Tongue (tissue), 3 donors: ENCODE measurements at places on chromosomes 13 and 19. TPM values are rescaled to one million over a fixed set of nuclear protein-coding genes. Genes with fewer than 3 reads are reported as not detected.
A peak's percentile ranks its signal among the peaks of the same experiment; 100 is the strongest.

GRCh38 chr19:11194656-11195558 is 2.4 kb downstream of the KANK2 start:
- DNase-seq = peak; percentile 88

Gene MISP
- total RNA-seq = 2.9 TPM

- no peak for DNase-seq
These were observed 77.9 kb downstream of the GNG7 start for GRCh38 chr19:2624537-2625091.

- no peak for DNase-seq
These were observed 20.6 kb downstream of the OR10H3 start for GRCh38 chr19:15758379-15758778.

DNA sequence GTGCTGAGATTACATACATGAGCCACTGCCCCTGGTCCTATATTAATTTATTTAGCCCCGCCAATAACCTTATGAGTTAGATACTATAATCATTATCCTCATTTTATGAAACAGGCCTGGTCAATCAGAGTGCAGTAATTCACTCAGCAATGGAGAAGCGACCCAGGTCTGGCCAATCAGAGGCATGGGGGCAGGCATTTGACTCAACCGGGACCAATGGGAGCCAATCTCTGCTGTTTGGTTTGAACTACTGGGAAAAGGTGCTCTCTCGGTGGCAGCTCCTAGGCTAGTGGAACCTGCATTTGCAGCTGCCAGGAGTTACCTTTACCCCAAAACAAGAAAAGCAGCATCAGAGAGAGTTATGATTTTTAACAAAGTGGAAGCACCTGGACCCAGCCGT is 6.6 kb downstream of the SIRT2 start:
- no peak for DNase-seq

DNA sequence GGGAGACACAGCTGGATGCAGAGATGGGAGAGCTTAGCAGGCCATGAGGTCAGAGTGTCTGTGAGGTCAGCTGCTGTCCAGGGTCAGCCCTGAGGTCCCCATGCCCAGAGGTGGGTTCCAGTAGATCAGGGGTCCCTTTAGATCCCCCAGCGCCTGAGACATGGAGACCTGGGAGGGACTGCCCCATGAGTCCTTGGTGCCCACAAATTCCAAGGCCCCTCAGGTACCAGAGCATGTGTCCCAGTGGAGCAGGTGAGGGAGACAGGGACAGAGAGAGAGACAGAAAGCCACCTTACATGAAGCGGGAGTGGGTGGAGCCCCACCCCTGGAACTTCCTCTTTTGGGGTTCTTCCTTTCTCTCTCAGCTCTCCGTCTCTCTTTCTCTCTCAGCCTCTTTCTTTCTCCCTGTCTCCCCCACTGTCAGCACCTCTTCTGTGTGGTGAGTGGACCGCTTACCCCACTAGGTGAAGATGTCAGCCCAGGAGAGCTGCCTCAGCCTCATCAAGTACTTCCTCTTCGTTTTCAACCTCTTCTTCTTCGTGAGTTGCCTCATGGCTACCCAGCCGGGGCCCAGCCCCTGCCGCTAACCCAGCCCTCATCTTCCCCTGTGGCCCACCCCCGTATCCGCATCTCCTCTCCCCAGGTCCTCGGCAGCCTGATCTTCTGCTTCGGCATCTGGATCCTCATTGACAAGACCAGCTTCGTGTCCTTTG is at the start of gene CD37:
TSS of gene CD37 (plus strand) at position 336 of the 713 bp plus-strand sequence. CDS start at position 471, 135 bp downstream.
- no peak for DNase-seq

DNA sequence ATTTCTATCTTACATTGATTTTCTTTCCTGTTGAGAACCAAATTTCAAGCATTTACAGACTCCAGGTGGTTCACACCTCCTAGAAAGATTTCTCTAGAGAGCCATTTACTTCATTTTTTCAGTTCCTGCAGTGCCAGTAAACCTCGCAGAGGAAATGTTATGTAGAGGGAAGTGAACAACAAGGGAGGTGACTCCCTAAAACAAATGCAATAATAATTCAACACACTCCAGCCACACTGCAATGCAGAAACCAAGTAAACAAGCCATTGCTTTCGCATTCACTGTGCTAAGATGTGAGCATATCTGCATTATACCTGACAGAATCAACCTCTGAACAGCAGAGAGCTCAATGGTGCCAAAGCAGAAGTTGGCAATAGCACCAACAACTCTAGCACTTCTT is 215.1 kb downstream of the RBM26 start:
- DNase-seq = no peak

Gene CGB7
- 0.21 TPM for total RNA-seq

DNA sequence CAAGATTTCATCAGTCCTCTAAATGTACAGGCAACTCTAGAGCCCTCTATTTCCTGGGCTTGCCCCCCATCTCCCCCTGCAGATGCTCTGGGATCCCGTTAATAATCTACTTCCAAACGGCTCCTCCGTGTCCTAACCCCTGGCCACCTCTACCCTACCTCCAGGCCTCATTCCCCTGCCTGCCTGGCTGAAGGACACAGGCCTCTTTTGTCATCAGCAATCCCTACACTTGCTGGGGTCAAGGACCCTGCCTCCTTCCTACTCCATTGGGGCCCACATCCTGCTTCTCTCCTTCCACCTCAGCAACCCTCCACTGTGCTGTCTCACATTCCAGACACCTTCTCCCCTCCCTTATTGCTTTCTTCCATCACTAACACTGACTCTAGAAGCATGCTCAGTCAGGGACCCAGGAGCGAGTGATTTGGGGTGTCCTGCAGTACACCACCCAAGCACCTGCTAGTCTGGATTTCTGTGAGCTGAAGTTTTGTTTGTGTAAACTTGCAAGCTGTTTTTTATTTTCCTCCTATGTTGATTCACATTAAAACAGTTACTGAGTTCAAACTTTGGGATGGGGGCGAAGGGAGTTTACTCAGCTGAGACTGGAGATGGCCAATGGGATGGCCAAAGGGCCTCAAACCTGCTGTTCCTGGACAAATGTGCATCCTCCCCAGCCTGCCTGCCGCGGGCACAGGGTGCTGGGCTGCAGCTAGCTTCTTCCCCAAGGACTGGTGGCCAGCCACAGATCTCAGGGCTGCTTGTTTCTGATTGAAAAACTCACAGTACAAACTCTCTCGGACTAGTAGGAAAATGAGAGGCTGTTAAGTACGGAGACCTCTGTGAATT is 314.7 kb downstream of the FOXO1 start:
- no peak for DNase-seq

- no peak for DNase-seq
These were observed 3.9 kb downstream of the SIGLEC7 start for GRCh38 chr19:51145916-51146493.

GRCh38 chr13:100689191-100689590 is 14.6 kb upstream of the TMTC4 start:
- DNase-seq = no peak

Gene CEP89
- total RNA-seq = 15.4 TPM

Gene SELENOV
- not detected for total RNA-seq

DNA sequence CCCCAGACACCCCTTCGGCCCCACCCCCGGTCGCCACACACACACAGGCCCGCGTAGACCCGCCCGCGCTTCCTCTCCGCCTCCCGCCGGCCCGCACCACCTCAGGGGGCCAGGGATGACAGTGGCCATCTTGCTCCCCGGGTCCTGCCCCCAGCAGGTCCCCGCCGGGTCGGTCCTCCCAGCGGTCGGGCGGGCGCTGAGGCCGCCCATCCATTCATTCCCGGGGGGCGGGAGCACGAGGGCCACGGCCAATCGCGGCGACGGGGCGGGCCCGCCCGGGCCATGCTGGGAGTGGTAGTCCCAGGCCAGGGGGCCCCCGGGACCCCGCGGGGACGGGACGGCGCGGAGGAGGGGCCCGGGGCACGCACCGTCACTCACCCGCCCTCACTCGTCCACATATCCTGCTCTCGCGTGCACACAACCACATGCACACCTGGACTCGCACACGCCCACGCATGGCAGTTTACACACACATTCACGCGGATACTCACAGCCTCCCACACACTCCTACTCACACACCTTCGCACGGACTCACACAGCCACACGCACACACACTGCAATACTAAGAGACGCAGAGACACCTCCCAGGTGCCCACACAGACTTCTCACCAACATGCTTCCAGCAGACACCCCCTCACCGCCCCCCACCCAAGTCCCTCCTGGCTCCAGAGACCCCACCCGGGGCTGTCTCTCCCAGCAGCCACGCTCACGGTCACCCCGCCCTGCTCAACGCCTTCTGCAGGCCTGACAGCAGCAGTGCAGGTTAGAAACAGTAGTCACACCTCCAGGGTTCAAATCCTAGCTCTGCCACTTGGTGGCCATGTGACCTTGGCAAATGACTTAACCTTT is at the start of gene DPF1:
TSS of gene DPF1 (minus strand) at position 209 of the 849 bp plus-strand sequence. CDS start at position 129, 80 bp downstream.
- DNase-seq = peak; percentile 89

Gene CABP5
- total RNA-seq = not detected

- no peak for DNase-seq
These were observed 351.7 kb downstream of the SPRY2 start for GRCh38 chr13:79989217-79989661.

- peak; percentile 48 for DNase-seq
These were observed 14.1 kb downstream of the KLF2 start for GRCh38 chr19:16338470-16339360.

Gene SH3GL1
- total RNA-seq = 37.6 TPM

Gene C13orf42
- total RNA-seq = not detected

GRCh38 chr19:47093841-47094240 is 19.7 kb downstream of the ZC3H4 start:
- DNase-seq = peak; percentile 57

GRCh38 chr13:106738186-106738678 is 170.3 kb upstream of the ARGLU1 start:
- DNase-seq = peak; percentile 27
